Mammary epithelial cell (primary cell): ENCODE measurements at places on chromosomes 12 and 14.

- no peak for DNase-seq
Measured at GRCh38 chr14:105195522-105196264, 14.6 kb upstream of the NUDT14 start.

- DNase-seq = peak; percentile 93
Measured at GRCh38 chr12:16389594-16389993, 42.1 kb downstream of the MGST1 start.

- no peak for DNase-seq
Measured at GRCh38 chr12:48946205-48946604, 11.1 kb downstream of the ARF3 start.

DNA sequence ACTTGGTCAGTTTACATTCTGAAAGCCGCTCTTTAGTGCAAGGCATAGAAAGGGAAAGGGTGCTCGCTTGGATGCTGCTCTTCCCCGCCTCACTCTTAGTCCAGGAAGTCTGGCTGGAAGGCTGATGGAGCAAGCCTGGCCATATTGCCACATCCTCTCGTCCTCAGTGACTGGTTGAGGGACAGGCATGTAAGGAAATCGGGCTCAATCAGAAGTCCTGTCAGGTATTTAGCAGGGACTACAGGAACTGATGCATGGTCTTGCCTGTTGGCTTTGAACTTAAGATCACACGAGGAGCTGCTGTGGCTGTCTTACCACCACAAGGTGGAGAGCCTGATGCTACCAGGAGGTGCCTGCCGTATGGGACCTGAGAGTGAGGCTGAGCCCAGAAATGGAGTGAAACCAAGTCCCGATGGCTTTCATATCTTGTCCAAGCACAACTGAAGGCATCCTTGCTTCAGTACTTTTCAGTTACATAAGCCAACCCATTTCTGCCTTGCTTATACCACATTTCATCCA, 10.7 kb upstream of the C12orf75 start:
- no peak for DNase-seq

DNA sequence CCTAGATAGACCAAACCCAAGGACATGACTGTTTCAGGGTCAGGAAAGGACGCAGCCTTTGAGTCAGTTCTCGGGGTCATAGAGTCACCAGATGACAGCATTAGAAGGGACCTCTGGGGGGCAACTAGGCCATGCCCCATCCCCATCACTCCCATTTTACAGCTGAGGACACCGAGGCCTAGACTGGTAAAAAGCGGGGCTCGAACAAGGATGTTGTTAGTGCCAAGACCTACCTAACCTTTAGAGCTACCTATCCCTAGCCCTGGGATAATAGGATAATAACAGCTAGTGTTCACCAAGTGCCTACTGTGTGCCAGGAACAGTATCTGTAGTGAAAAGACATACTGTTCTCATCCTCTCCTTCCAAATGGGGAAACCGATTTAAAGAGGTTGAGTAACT, 48.7 kb downstream of the PLEKHG3 start:
- DNase-seq = no peak

- no peak for DNase-seq
Measured at GRCh38 chr12:68154779-68155178, 4.8 kb downstream of the IFNG start.

DNA sequence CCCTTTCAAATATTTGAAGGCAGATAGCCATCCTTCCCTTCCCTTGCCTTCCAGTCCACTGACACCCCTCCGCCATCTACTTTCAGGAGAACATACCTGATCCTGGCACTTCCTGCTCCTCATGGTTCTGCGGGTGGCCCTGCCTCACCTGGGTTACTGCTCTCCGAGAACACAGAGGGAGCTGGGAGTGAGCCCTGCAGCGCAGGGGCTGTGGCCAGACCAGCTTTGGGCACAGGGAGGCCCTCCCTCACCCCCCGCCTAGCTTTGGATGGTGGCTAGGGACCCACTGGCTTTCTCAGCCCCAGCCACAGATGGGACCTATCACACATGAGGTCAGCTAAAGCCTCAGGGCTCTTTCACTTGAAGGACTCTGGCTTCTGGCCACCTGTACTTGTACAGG, 12.4 kb downstream of the IQSEC3 start:
- no peak for DNase-seq

DNA sequence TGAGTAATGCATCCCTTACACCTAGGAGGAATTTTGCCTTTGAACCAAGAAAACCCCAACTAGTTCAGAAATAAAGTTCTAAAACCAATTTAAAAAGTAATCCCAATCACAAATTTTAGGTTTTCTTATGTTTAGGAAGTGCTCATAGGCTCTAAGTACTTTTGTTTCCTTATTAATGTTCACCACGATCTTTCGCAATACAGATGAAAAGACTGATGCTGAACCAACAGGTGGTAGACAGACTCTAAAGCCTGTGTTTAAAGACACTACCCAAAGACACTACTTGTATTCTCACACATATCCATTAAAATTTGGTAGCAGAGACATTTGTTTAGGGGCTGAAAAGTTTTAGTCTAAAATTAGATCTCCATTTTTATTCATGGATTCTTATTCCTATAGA, 10.6 kb upstream of the PHLDA1 start:
- DNase-seq = no peak

DNA sequence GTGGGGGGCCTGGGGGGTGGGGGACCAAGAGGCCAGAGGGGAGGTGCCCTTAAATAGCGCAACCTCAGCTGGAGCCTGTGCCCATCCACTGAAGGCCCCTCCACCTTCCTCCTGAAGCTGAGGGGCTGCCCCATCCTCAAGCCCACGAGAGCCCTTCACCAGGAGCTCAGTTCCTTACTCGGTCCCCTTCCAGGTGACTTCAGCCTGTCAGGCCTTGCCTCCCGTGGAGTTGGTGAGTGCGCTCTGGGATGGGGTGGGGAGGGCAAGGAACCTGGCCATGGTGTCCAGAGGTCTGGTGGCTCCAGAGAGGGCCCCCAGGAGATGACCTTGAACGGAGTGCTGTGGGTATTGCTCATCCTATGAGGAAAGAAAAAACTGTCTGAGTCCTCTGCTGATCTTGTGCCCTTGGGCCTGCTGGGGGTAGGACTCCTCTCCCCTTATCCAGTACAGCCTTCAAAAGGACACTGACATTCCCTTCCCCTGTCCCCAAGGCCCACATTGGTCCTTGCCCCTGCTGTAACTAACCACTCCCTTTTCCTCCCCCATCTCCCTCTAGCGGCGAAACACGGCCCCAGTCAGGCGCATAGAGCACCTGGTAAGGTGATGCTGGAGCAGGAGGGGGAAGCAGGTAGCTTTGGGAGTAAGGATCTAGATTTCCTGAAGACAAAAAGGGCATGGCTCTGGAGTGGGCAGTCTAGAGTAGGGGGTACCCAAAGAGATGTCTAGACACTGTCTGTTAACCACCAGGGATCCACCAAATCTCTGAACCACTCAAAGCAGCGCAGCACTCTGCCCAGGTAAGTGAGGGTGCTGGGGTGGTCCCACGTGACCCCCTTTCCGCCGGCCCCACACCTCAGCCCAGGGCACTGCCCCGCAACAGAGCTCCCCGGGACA, 3.6 kb downstream of the TNS2 start:
- DNase-seq = peak; percentile 72

- DNase-seq = peak; percentile 13
Measured at GRCh38 chr12:5807090-5807414, 138.0 kb downstream of the ANO2 start.

DNA sequence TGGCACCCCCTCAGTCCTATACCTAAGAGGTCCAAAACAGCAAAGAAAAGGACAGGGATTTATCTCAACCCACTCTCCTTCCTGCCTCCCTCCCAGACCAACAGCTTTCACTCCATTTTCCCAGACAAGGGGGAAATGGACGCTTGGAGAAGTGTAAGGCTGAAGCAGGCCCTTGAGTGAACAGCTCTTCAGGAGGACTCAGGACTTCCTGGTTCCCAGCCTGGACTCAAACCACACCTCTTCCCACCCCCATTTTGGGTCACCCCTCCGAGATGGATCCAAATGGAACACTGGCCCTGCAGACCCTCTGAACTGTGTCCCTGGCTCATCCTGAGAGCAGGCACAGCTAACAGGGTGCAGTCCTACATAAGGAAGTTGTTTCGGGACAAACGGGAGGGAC, 2.7 kb downstream of the KMT2D start:
- peak; percentile 7 for DNase-seq

GRCh38 chr12:32030151-32030550, 70.9 kb downstream of the RESF1 start:
- no peak for DNase-seq

DNA sequence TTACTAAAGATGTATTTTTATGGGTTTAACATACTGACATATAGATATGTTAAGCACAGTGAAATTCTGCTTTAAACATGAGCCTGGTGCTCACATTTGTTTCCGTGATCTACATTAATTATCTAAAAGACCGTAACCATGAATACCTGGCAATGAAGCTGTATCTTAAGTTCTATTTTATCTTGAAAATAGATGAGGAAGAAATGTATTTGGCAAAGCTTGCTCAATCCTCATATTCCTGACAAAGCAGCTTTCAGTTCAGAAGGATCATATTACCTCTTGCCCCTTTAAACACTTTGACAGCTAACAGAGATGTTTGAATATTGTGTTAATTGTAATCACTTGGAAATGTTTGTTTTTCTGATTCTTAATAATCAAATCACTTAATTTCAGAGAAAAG, 9.8 kb downstream of the EPYC start:
- no peak for DNase-seq

- no peak for DNase-seq
Measured at GRCh38 chr12:65800937-65801336, 23.3 kb upstream of the HMGA2 start.
